ENCODE measurements at places on chromosomes 1 and 21. TPM values are rescaled to one million over a fixed set of nuclear protein-coding genes. Genes with fewer than 3 reads are reported as not detected.

DNA sequence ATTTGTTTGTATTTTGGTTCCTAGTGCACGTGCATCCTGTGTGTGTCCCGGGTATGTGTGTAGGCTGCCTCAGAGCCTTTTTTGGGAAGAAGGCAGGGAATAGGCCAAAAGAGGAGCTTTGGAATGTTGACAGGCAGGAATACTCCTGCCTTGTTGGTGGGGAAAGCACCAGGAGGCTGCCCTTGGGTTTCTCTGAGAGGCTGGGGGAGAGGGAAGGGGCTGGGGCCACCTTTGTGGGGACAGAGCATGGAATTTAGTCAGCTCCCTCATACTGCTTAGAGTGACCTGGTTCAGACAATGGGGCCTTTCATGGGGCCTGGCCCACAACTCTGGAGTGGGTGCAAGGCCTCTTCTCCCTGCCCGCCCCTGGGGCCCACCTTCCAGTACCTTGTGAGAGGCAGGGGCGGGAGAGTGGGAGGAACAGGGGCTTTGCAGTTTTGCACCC lies 31.3 kb downstream of the ACOT11 start:
- no peak for DNase-seq

DNA sequence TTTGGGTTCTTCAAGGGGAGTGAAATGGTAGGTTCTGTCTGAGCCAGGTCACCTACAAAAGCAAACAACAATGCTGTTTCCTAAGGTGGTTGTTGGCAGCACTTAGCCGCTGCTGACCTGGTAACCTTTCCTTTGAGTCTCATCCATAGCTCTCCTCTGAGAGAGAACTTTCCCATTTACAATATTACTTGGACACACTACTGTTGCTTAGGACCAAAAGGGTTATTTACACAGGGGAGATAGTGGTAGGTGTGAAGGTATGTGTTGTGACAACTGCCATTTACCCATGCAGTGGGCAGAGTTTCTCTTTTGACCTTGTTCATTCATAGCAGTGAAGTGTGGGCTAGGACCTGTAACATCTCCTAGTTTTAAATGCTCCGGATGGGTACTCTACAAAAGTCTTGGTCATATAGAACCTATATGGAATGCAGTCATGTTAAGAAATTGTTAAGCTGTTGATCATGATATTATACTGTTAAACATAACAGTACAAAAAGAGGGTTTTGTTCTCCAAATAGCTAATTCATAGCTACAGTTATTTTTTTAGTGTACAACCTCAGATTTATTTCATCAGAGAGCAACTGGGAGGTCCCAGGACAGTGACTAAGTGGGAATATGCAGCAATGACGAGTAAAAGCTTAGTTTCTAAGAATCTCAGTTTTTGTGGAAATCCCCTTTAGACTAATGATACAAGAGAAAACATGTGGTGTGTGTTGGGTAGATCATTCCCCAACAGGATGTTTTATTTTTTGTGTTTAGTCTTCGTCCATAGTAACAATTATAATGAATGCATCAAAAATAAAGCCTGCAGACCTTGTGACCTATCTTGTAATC lies 219.7 kb downstream of the NFIA start:
- no peak for DNase-seq

DNA sequence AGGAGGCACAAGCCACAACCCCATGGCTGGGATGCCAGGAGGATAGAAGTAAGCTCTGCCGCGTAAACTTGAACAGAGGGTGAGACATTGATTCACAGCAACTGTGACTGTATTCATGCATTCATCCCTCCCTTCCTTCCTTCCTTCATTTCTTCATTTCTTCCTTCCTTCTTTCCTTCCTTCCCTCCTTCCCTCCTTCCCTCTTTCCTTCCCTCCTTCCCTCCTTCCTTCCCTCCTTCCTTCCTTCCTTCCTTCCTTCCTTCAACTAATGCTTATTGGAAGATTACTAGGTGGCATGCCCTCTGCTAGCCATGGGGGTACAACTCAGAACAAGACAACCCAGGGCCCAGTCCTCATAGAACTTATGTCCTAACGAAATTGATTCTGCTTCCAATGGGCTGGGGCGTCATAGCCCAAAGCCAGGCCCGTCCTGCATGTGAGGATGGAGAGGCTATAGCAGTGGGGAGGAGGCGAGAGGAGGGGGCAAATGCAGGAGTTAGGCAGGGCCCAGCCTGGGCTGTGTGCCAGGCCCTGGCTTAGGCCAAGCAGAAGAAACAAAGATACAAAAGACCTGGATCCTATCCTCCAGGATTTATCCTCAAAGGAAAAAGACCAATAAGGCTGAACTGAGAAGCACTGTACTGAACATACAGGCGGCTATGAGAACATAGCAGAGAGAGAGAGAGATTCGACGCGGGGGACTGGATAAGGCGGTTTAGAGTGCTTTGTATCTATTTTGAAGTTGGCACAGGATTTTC lies 24.4 kb upstream of the PAXBP1 start:
- no peak for DNase-seq

- DNase-seq, result no peak
Observed at GRCh38 chr1:62093261-62093660, 101.4 kb upstream of the L1TD1 start.

GRCh38 chr1:66699213-66699612 lies 53.0 kb upstream of the DYNLT5 start:
- no peak for DNase-seq

DNA sequence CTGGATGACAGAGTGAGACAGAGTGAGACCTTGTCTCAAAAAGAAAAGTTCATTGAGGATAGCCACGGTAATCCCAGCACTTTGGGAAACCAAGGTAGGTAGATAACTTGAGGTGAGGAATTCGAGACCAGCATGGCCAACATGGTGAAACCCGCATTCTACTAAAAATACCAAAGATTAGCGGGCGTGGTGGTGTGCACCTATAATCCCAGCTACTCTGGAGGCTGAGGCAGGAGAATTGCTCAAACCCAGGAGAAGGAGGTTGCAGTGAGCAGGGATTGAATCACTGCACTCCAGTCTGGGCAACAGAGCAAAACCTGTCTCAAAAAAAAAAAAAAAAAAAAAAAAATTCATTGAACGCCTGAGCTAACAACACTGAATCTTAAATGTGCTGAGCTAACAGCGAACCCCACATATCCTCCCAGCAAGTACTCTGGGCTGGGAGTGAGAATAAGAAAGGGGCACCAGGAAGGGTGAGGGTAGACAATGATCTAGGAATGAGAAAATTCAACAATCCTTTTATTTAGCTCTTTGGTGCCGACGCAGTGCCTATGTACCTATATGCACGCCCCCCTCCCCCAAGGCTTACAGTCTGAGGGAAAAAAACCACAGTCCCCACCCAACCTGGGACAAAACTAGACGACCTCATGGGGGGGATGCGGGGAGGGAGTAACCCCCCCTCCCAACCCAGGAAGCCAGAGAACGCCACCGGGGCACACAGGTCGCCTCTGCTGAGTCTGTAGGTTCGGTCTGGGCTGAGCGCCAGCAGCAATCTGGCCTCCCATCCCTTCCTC lies 1.4 kb upstream of the CACNA1S start:
- peak; percentile 21 for DNase-seq

GRCh38 chr1:213512316-213512715 lies 461.3 kb downstream of the RPS6KC1 start:
- DNase-seq, result no peak

- no peak for DNase-seq
Observed at GRCh38 chr1:12574757-12575139, 43.3 kb downstream of the DHRS3 start.

- DNase-seq, result no peak
Observed at GRCh38 chr1:9244501-9245229, 10.1 kb downstream of the H6PD start.

DNA sequence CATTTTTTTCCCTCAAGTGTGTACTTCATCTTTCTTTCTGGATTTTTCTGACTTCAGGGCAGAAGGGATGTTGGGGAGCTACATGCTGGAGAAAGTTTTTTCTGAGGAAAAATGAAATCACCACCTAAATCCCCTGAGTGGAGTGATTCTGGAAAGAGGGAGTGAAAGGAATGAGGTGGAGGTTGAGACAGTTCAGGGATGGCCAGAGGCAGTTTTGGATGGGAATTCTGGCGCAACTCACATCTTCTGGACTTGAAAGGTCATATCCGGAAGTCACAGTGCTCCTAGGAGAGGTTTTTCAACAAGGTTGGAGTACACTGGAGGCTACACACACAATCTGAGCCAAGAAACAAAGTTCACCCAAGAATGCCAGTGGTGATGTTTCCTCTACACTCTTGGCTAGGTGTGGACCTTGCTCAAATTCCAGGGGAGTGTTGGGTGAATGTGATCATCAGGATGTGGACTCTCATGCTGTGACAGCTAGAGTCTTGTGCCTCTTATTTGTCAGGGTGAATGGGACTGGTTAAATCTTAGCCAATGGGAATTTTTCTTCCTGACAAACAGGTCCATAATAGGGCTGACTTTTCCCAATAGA lies 161.5 kb downstream of the HLX start:
- no peak for DNase-seq

DNA sequence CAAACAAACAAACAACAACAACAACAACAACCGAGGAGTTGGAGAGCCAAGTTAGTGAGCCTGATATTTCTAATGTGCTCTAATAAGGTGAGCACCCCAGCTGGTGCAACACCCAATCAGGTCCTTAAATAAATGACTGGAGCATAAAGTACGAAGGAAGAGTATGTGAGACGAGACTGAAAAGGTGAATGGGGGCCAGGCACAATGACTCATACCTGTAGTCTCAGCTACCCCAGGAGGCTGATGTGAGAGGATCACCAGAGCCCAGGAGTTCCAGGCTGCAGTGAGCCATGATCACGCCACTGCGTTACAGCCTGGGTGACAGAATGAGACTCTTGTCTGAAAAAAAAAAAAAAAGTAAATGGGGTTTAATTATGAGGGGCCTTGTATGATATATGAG lies 152.0 kb upstream of the ZRANB2 start:
- no peak for DNase-seq

DNA sequence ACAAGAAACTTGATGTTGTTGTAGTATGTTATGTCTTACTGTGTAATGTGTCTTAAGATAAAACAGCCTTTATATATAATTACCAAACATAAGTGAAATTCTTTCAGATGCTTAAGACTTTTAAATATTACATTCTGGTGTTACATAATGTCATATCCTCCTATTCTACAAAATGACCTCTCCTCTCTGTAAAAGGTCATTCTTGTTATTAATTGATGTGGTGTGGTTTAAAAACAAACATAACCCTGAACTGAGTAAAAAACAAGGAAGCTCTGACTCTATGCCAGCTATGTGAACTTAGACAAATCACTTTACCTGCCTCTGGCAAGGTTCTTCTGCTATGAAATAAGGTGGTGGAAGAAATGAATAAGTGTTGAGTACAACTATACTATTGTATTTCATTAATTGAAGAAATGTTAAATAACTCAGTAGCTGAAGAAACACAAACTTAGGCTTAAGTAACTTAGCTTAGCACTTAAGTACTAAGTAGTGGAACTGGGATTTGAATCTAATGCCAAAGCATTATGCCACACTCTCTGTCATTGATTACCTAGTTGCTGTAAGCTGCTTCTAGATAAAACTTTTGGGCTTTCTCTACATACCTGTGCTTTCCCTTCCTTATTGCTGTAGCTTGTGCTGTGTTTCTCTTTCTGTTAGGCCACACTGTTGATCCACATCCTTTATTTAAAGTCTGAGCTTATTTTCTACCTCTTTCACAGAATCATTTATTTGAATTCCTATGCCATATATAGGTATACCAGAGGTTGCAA lies 859 bp upstream of the ANGPTL1 start:
- no peak for DNase-seq

DNA sequence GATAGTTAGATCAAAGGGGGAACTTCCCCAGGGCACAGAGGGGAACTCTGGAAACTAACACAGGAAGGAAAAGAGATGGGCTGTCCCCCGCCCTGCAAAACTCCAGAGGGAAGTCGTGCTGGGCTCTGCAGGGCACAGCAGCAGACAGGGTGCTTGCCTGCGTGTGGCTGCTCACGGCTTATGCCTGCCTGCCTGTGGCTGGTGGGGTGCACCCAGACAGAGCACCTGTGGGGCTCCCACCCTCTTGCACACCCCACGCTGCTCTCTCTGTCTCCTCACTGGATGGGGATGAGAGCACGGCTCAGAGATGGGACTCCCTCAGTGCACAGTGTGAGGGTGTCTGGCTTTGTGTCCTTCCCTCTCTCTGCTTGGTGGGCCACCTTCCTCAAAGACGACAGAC lies 13.5 kb upstream of the ETV3L start:
- DNase-seq, result no peak

DNA sequence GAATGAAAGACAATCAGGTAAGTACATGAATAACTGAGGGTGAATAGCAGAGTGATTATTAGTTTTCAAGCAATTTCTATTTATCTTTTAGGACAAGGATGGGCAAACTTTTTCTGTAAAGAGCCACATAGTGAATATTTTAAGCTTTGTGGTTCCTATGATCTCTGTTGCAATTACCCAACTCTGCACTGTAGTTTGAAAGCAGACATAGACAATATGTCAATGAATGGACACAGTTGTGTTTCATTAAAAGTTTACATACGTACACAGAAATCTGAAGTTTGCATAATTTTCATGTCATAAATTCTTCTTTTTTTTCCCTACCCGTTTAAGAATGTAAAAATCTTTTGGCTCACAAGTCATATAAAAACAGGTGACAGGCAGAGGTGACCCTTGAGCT lies 71.4 kb downstream of the ZNF281 start:
- DNase-seq, result no peak

DNA sequence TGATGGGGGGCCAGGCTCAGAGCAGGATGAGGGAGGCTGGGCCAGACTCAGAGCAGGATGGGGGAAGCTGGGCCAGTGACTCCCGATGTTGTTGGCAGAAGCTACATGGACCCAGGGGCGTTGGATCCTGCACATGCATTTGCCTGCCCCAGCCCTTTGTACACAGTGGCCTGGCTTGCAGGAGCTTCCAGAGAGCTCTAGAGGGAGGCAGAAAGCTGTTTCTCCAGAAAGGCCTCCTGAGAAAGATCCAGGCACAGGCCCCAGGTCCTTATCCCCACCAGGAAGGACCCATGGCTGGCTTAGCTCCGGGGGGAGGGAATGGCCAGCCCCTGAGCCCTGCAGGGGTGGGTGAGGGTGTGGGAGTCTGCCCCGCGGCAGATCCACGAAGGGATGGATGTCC lies 106.6 kb upstream of the ACTRT2 start:
- DNase-seq, result no peak

SPRR3 gene
- total RNA-seq, result 10.0 TPM

GJB5 gene
- total RNA-seq, result 2.7 TPM

C1orf141 gene
- total RNA-seq, result not detected

RNU1-2 gene
- under 0.01 TPM for total RNA-seq

HSD3B1 gene
- total RNA-seq, result not detected

OLIG2 gene
- not detected for total RNA-seq

CSMD2 gene
- 0.42 TPM for total RNA-seq

ORC1 gene
- total RNA-seq, result 2.7 TPM

TSTD1 gene
- total RNA-seq, result 23.1 TPM

APCS gene
- total RNA-seq, result not detected

CNR2 gene
- 0.11 TPM for total RNA-seq

MX1 gene
- 51.2 TPM for total RNA-seq

All from urinary bladder (tissue), 4 donors.